ENCODE measurements at places on chromosomes 4 and X.
A peak's percentile ranks its signal among the peaks of the same experiment; 100 is the strongest.

DNA sequence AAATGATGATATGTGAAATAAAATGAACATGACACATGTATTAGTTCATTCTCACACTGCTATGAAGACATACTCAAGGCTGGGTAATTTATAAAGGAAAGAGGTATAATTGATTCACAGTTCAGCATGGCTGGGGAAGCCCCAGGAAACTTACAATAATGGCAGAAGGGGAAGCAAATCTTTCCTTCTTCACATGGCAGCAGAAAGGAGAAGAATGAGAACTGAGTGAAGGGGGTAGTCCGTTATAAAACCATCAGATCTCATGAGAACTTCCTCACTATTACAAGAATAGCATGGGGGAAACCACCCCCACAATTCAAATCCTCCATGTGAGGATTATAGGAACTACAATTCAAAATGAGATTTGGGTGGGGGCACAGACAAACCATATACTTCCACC is 243.9 kb upstream of the GYPA start:
- DNase-seq = no peak

DNA sequence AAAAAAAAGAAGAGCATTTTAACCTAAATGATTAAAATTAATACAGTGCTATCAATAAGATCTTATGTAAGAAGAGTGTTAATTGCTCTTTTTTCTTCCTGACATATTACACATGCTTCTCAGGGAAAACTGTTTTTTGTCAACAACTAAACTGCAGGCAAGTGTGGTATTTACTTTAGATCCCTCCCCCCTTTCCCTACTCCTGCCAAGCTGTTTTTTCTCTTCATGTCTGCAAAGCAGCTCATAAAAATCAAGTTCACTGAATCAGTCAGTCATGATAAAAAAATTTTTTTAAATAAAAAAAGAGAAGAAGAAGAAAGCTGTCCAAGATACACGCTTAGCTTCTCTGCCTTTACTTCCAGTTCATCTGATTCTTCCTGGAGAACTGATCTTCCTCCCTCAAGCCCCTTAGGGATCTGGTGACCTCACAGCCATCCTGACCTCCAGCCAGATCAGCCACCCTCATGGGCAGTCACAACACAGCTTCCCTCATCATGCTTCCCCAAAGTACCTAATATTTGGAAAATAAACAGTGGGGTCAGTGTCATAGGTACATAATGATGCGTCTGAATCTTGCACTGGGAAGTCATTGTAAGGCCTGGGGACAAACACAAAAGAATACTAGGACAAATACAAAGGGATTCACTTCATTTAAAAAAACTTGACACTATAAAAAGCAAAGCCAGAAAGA is 87.0 kb downstream of the ZNF827 start:
- DNase-seq = no peak

- no peak for DNase-seq
These were observed 15.0 kb downstream of the EREG start for GRCh38 chr4:74379912-74380311.

GRCh38 chrX:111040377-111041017 is 55.5 kb upstream of the PAK3 start:
- no peak for DNase-seq

GRCh38 chr4:19842471-19842870 is 409.2 kb upstream of the SLIT2 start:
- DNase-seq = no peak

- DNase-seq = no peak
These were observed 10.3 kb upstream of the CXCL2 start for GRCh38 chr4:74109116-74109869.

DNA sequence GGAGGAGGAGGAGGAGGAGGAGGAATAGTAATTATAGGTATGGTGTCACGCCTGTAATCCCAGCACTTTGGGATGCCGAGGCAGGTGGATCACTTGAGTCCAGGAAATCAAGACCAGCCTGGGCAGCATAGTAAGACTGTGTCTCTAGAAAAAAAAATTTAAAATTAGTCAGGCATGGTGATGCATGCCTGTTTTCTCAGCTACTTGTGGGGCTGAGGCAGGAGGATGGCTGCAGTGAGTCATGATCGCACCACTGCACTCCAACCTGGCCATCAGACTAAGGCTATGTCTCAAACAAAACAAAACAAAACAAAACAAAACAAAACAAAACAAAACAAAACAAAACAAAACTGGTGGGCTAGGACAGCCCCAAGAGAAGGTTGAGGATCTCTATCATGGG is 3.0 kb downstream of the STARD8 start:
- no peak for DNase-seq

- peak; percentile 76 for DNase-seq
These were observed 7.2 kb upstream of the MAGIX start for GRCh38 chrX:49155243-49155899.

GRCh38 chrX:24424948-24425347 is 40.1 kb upstream of the PDK3 start:
- DNase-seq = peak; percentile 19

DNA sequence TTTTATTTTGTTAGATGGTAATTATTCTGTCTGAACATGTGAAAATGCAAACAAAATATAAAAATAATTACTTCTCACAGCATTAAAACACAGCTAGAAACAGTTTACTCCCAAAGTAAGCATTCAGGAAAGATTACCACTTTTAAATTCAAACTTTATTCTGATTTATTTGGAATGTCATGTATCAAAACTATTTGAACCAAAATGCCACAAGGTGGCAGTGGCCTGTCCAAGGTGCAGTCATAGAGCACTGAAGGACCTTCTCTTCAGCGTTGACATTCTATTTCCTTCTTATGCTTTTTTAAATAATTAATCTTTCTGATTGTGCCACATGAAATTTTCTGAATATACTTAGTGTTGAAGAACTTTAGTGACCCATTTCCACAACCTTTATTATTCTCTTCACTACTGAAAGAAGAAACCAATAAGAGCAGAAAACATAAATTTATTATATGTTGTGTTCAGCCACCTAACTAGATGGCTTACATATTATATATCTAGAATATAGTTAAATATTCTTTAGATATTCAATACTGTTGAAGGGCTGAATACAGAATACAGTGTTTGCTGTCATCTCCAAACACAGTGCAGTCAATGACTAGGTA is 283.6 kb downstream of the CFAP299 start:
- DNase-seq = no peak

- DNase-seq = no peak
These were observed 42.7 kb upstream of the RASSF6 start for GRCh38 chr4:73662709-73663546.

GRCh38 chr4:157282019-157282418 is 61.5 kb downstream of the GRIA2 start:
- no peak for DNase-seq

GRCh38 chr4:135949931-135950330 is 1582.4 kb downstream of the PCDH18 start:
- DNase-seq = no peak
